ENCODE measurements at places on chromosomes 13 and 19.

GRCh38 chr13:29429286-29429900 is 166.1 kb downstream of the SLC7A1 start:
- no peak for DNase-seq

DNA sequence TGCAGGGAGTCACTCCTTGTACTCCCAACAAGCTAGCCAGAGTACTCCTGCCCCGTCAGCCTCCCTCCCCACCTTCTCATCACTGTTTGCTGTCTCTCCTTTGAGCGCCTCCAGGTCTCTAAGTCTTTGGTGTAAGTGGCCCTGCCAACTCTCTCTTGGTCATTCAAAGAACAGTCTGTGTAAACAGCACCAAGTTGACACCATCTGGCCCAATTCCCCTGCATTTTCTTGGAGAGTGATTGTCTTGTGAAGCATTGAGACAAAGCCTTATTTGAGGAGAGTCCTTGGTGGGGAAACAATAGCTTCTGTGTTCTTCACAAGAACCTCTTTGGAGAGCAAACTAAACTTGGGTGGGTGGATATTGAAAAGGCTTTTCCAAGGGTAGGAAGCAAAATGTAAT is 114.6 kb upstream of the RNF113B start:
- DNase-seq, result no peak

GRCh38 chr19:43439709-43440063 is 25.0 kb downstream of the TEX101 start:
- no peak for DNase-seq

GRCh38 chr19:8147582-8147978 is 1.8 kb downstream of the FBN3 start:
- no peak for DNase-seq

- no peak for DNase-seq
Observed at GRCh38 chr13:42000846-42001245, 39.9 kb upstream of the VWA8 start.

GRCh38 chr19:17058236-17058635 is 17.0 kb downstream of the HAUS8 start:
- no peak for DNase-seq

- no peak for DNase-seq
Observed at GRCh38 chr13:65677906-65678305, 1552.2 kb downstream of the PCDH9 start.

DNA sequence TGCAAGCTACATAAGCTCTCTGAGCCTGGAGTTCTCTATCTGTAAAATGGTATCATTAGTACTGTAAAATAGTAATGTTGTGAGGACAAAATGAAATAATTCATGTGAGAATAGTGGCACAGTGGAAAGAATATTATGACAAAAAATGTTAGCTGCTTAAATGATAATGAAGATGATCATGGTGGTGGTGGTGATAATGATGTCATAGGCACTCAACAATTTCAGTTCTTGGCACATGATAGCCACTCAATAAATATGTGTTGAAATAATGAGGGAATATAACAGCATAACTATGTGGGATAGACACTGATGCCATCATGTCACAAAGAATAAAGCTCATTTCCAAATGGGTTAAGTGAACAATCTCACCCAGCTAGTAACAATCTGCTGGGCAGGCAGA is 736.3 kb downstream of the EFNB2 start:
- DNase-seq, result no peak

GRCh38 chr19:40691421-40692211 is 1.2 kb upstream of the NUMBL start:
- no peak for DNase-seq

GRCh38 chr19:5247957-5248705 is 92.5 kb downstream of the PTPRS start:
- DNase-seq, result no peak
